Liver (tissue), 10 donors: ENCODE measurements at places on chromosomes 16 and 17. TPM values are rescaled to one million over a fixed set of nuclear protein-coding genes. Genes with fewer than 3 reads are reported as not detected.
A peak's percentile ranks its signal among the peaks of the same experiment; 100 is the strongest.

DNA sequence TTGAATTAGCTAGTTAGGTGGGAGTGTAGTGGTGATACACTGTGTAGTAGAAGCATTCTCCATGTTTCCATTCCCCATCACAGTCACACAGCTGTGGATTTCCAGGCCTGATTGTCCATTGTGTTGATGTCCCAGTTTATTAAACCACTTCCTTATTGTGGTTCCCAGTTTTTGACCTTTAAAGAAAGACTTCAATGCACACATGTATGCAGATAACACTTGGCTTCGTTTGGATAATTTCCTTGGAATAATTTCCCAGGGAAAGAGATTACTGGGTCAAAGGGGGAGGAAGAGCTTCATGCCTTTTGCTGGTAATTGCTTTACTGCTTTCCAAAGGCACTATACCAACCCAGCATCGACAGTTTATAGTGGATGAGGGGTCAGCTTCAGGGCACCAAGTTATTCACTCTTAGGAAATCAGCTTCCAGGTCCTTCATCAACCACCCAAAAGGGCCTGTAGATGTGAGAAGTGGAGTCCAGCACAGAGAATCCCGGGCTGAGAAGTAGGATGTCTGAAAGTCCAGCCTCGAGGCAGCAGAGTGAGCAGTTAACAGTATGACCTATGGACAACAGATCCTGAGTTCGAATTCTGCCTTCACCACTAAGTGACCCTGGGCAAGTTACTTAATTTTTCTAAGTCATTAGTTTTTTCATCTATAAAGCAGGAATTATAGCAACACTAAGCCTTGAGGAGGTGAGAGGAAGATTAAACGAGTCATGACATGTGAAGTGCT, 31.3 kb upstream of the TNS4 start:
- H3K36me3 ChIP-seq: no peaks in the 10 kb centered on the region

GRCh38 chr16:2713523-2713922, 6.5 kb downstream of the PRSS27 start:
- no peak overlapping the region for H3K4me3 ChIP-seq
- H3K27me3 ChIP-seq: no peaks in the 10 kb centered on the region
- H3K4me1 ChIP-seq: peaks cover 1% of the 10 kb centered on the region
- DNase-seq: no peak

GRCh38 chr16:86757704-86758040, 179.3 kb downstream of the FOXL1 start:
- H3K27ac ChIP-seq: no peak overlapping the region
- H3K4me3 ChIP-seq: no peak overlapping the region
- DNase-seq: no peak
- no peaks in the 10 kb centered on the region for H3K36me3 ChIP-seq

GRCh38 chr16:11536104-11536866, 50.4 kb downstream of the LITAF start:
- H3K27ac ChIP-seq: peak overlapping the region; percentile 80
- no peaks in the 10 kb centered on the region for H3K36me3 ChIP-seq
- H3K4me1 ChIP-seq: peaks cover 20% of the 10 kb centered on the region
- H3K4me3 ChIP-seq: no peak overlapping the region

GRCh38 chr16:28181515-28181914, 30.2 kb downstream of the XPO6 start:
- H3K36me3 ChIP-seq: peaks cover 11% of the 10 kb centered on the region
- no peak overlapping the region for H3K4me3 ChIP-seq
- no peaks in the 10 kb centered on the region for H3K27me3 ChIP-seq
- no peak for DNase-seq

The PMM2 gene
- 6.8 TPM for total RNA-seq

The TXNL4B gene
- total RNA-seq: 11.6 TPM

DNA sequence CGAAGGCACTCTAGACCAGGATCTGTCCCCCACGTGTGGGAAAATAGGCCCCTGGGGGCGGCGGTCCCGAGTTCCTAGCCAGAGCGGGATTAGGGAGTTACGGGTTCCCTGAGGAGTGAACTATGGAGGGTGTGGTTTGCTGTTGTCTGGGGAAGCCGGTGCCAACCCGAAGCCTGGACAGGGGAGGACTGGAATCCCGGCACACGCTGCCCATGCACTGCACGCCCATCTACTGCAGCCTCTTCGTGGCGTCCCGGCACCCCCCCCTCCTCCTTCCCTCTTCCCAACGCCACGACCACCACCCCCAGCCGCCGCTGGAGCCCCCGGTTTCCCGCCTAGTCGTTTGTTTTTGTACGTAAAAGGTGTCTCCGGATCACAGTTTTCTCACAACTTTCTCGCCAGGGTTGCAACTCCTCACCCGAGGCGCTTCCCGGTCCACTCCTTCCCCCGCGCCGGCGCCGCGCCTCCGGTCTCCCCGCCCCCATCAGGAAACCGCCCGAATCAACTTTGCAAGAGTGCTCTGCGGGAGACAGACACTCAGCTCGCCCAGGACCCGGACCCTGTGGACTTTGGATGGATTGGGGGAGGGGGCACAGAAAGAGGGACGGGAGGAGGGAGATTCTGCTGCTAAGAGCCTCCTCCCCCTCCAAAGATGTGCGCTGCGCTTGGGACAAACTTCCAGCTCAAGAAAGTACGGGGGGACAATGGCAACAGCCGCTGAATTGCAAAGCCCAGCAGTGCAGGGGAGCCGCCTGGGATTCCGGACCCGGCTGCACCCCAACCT, 1.4 kb upstream of the LHX1 start:
- no peaks in the 10 kb centered on the region for H3K36me3 ChIP-seq
- H3K27me3 ChIP-seq: peaks cover 54% of the 10 kb centered on the region
- H3K4me3 ChIP-seq: no peak overlapping the region

The C17orf50 gene
- total RNA-seq: not detected

The OR1F1 gene
- not detected for total RNA-seq

The PRSS36 gene
- 0.09 TPM for total RNA-seq

GRCh38 chr17:65222214-65222738, 85.1 kb downstream of the RGS9 start:
- H3K27ac ChIP-seq: no peak overlapping the region
- no peaks in the 10 kb centered on the region for H3K27me3 ChIP-seq
- H3K36me3 ChIP-seq: no peaks in the 10 kb centered on the region
- no peaks in the 10 kb centered on the region for H3K4me1 ChIP-seq
- no peak overlapping the region for H3K4me3 ChIP-seq

GRCh38 chr17:62672957-62673356, 45.5 kb downstream of the MRC2 start:
- no peak for DNase-seq
- H3K36me3 ChIP-seq: no peaks in the 10 kb centered on the region
- H3K4me1 ChIP-seq: no peaks in the 10 kb centered on the region
- H3K27ac ChIP-seq: no peak overlapping the region

- no peaks in the 10 kb centered on the region for H3K36me3 ChIP-seq
Measured at GRCh38 chr16:1098266-1098991, 2.4 kb upstream of the C1QTNF8 start.

DNA sequence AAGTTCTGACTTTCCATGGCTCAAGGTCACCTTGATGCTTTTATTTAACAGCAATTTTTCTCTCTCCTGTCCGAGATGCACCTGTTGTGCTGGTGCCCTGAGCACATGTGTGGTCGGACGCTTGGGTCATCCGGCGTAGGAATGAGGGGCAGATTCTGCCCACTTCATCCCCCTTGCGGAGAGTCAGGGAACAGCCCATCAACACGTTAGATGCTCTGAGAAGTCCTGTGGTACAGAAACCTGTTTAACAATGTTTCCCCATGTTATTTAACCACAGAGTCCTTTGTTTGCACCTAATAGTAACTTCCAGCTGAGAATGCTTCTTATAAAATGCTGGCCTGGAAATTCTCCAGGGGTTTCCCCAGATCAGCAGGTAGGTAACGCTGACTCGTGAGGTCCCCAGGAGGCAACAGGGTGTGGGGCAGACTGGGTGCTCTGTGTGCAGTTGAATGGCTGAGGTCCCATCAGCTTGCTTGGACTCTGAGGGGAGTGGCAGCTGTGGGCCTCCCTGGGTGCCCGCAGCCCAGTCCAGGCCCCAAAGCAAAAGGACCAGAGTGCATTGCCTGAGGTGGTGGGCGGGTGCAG, 17.8 kb downstream of the DOC2B start:
- H3K36me3 ChIP-seq: no peaks in the 10 kb centered on the region
- H3K27ac ChIP-seq: no peak overlapping the region
- no peaks in the 10 kb centered on the region for H3K27me3 ChIP-seq
- DNase-seq: no peak
- H3K4me3 ChIP-seq: no peak overlapping the region

GRCh38 chr16:76835779-76836300, 355.1 kb upstream of the MON1B start:
- no peaks in the 10 kb centered on the region for H3K36me3 ChIP-seq
- H3K4me1 ChIP-seq: no peaks in the 10 kb centered on the region
- no peaks in the 10 kb centered on the region for H3K27me3 ChIP-seq
- no peak overlapping the region for H3K27ac ChIP-seq

The NEURL4 gene
- total RNA-seq: 14.2 TPM

GRCh38 chr17:81019563-81020442, 15.1 kb upstream of the BAIAP2 start:
- H3K4me3 ChIP-seq: no peak overlapping the region
- no peak overlapping the region for H3K27ac ChIP-seq
- H3K4me1 ChIP-seq: peaks cover 8% of the 10 kb centered on the region

The AATF gene
- total RNA-seq: 10.8 TPM

DNA sequence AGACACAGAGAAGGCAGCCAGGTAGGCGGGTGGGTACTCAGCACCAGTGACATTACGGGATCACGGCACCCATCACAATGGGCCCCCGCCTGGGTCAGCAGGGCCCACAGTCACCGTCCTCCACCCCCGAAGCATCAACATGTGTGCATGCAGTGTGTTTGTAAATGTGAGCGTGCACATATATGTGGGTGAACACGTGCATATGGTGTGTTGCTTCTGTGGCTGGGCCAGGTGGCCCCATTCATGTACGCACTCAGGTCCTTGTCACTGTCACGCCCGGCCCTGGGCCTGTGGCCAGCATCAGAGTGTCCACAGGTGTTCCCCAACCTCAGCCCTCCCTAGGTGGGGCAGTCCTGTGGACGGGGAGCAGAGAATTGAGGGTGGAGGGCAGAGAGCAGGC, 37.1 kb downstream of the TNFRSF13B start:
- no peaks in the 10 kb centered on the region for H3K27me3 ChIP-seq
- H3K4me1 ChIP-seq: no peaks in the 10 kb centered on the region
- no peak overlapping the region for H3K4me3 ChIP-seq

GRCh38 chr17:57543230-57543629, 201.9 kb downstream of the CCDC182 start:
- no peaks in the 10 kb centered on the region for H3K36me3 ChIP-seq
- no peaks in the 10 kb centered on the region for H3K4me1 ChIP-seq
- H3K27me3 ChIP-seq: no peaks in the 10 kb centered on the region

GRCh38 chr16:50311891-50312501, 45.6 kb downstream of the ADCY7 start:
- DNase-seq: no peak
- H3K36me3 ChIP-seq: peaks cover 30% of the 10 kb centered on the region
- no peak overlapping the region for H3K27ac ChIP-seq
- H3K4me1 ChIP-seq: no peaks in the 10 kb centered on the region
- no peaks in the 10 kb centered on the region for H3K27me3 ChIP-seq
- H3K4me3 ChIP-seq: no peak overlapping the region

DNA sequence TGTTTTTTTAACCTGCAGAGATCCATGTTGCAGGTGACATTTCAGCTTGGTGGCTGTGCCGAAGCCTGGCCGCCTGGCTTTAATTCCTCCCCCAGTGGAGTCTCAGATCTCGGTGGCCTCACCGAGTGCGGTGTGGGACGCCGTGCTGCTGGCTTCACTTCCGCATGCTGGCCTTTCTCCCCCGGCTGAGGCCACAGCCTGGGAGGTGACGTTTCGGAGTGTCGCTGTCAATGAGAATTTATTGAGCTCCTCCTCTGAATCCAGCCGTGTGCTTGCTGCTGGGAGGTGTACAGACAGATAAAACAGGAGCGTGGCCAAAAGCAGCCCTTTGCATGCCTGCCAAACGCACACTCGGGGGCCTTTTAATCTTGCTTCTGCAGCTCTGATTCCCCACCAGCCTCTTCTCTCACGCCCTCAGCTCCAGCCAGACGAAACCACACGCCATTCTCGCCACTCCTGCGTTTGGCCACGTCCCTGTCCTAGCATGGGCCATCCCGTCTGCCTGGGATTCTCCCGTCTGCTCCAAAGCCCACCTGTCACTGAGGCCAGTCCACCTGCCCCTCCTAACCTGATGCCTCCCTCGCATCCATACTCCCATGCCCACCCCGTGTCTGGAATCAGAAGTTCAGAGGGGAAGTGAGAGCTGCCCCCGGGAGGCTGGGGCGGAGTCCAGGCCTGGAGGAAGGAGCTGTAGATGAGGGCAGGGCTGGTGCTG, 3.6 kb downstream of the GSE1 start:
- H3K4me3 ChIP-seq: no peak overlapping the region
- H3K27ac ChIP-seq: no peak overlapping the region
- no peaks in the 10 kb centered on the region for H3K27me3 ChIP-seq
- no peaks in the 10 kb centered on the region for H3K36me3 ChIP-seq

- H3K4me3 ChIP-seq: no peak overlapping the region
- DNase-seq: no peak
Measured at GRCh38 chr16:74601126-74601871, 5.6 kb downstream of the GLG1 start.

DNA sequence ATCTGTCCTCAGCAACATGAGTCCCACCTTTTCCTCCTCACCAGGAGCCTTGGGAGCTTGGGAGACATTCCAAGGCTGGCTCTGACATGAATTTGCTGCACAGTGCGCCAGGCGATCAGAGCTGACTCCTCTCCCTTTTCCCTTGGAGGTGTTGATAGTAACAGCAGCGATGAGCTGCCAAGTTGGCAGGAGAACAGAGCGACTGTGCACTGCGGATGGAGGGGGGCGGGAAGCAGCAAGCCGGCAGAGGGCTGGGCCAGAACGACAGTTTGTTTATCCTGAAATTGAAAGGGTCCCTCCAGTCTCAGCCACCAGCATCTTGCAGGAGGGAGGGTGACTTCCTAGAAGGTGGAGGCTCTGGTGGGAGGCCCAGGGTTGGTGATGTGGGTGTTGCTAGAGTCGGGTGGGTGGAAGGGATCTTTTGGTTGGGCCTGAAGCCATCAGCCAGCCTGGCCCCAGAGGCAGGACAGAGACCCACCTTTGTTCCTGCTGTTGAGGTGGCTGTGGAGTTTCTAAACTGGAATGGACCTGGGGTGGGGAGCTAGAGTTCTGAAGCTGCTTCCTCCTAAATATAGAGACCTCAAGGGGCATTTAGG, 22.5 kb upstream of the DYNLL2 start:
- H3K27me3 ChIP-seq: no peaks in the 10 kb centered on the region
- no peak overlapping the region for H3K27ac ChIP-seq
- no peaks in the 10 kb centered on the region for H3K4me1 ChIP-seq

The TEX14 gene
- 0.14 TPM for total RNA-seq
